T-helper 1 cell (primary cell): ENCODE measurements at places on chromosomes 5 and 9.

GRCh38 chr5:143195491-143195890, 208.0 kb downstream of the NR3C1 start:
- DNase-seq, result no peak

DNA sequence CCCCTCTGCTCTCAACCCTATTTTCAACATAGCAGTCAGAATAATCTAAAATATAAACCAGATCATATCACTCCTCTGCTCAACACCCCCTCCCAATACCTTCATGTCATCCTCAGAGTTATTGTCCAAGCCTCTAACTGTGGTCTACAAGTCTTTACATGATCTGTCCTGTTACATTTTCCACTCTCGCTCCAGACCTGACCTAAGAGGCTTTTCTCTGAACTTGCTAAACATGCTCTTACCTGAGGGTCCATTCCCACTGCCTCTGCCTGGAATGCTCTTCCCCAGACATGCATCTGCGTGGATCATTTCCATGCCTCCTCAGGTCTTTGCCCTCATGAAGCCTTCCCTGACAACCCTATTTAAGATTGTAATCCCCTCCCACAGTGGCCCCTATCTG, 12.0 kb downstream of the NIPSNAP3B start:
- DNase-seq, result no peak

- no peak for DNase-seq
Observed at GRCh38 chr9:138003485-138004190, 126.1 kb downstream of the CACNA1B start.

DNA sequence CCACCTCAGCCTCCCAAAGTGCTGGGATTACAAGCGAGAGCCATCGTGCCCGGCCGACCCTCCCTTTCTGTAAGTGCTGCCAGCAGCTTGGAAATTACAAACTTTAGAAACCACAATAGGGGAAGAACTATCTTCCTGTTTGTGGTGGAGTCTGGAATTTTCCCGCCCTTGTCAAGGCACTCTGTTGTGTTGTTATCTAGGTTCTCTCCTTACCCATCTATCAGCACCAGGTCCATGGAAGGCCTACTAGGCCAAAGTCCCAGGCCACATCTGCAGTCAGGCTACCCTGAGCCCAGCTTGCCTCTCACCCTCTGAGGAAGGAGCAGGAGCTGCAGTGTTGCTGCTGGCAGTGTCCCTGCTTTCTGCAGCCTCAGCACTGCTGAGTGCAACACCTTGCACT, 214.9 kb downstream of the MCTP1 start:
- no peak for DNase-seq

DNA sequence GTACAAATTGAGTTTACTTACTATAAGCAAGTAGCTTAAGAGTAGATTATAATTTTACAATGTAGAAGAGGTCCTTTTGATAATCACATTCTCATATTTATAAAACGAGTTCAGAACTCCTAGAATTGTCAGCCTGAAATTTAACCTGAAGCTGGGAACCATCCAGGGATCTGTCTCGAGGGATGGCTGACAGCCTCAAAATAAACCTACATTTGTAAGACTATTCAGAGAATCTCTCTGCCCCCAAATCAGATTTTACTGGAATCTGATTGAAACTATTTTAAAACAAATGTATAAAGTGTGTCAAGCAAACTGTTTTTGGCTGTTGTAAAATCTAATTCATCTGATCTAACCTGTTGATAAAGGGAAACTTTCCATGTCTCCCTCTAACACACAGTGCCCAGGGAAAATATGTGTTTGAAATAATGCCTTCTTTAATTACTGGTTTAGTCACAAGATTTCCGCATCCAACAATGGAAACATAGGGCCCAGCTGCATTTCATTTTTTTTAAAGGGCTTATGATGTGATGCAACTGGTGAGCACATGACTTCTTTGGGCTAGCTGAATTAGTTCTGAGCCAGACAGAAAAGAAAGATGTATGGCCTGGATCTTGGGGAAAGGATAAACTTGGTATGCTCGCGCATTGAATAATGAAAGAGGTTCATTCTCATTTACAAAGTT, 30.3 kb downstream of the SLC25A46 start:
- DNase-seq, result no peak

DNA sequence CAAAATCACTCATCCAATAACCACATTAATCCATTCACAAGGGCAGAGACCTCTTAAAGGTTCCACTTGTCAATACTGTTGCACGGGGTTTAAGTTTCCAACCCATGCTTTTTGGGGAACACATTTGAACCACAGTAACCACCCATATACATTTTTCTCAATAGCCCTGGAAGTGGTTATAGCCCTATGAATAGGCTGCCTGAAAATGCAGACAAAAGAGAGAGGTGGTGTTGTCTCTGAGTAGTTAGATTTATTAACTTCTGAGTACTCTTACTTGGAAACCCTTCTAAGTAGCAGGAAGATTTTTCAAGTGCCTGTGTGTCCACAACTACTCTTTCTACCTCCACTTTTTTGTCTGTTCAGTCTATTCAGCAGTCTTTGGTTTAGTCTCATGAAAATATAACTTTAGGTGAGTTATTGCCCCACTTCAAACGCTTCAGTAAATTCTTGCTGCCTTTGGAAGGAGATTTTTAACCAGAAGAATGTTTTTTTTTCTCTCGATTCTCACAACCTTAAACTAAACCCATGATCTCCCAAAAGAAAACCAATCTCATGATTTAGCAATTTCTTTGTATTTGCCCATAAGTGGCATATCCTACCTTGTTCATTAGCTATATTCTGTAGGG, 42.6 kb downstream of the ARHGEF28 start:
- no peak for DNase-seq

DNA sequence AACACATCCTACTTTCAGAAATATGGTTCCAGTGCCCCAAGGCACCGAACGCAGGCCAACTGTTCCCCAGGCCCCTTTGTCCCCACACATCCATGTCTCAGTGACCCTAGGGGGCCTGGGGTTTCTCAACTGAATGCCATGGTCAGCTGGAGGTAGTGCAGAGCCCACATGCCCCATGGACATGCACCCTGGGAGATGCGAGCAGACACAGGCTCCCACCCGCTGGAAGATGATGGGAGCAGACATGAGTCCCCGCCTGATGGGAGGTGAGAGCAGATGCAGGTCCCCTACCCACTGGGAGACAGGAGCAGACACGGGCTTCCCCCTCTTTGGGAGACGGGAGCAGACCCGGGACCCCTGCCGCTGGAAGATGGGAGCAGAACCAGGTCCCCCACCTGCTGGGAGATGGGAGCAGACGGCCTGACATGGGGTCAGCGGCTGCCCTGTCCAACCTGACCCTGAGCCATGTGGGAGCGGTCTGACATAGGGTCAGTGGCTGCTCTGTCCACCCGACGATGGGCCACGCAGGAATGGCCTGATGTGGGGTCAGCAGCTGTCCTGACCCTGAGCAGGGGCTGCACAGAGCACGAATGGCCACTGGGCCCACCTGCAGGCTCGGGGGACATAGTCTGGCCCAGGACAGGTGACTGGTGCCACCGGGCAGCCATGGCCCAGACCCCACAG, 18.4 kb downstream of the ZDHHC11B start:
- DNase-seq, result no peak

DNA sequence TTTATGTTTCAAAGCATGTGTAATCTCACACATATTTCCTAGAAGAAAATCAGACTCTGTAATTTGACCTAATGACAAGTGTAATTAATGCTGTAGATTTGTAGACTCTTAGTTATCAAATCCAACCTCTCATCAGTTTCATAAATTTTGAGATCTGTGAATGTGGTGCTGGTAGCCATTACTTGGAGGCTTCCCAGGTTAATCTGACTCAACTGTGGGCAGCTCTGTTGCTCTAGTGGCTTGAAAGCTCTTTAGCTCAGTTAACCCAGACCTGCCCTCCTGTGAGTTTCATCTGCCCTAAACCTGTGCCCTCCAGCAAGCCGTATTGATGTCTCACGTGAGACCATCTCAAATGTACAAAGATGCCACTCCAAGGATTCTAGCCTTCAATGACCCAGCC, 323.4 kb downstream of the FBXL7 start:
- DNase-seq, result no peak

- no peak for DNase-seq
Observed at GRCh38 chr5:114266374-114266773, 95.5 kb upstream of the KCNN2 start.

DNA sequence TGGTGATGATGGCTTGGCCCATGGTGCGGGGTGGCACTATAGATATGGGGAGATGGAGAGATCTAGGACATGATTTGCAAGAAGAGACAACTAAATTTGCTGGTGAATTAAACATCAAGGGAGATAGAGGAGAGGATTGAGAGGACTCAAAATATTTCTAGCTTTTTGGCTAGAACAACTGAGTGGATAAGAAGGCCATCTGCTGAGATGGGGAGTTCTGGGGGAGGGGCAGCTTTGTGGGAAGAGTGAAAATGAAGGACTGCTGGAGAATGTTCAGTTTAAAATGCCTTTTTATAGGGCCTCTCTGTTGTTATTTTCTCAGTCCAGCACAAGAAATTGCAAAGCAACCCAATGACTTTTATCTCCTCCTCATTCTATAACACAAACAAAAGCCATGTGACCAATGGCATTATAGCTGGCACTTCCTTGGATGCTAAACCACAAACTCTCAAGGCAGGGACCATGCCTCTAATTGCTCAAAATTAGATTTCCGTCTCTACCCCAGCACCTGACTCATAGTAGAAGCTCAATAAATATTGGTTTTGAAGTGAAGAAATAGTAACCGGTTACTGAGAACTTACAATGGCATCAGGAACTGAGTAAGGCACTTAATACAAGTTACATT, 29.8 kb downstream of the JAKMIP2 start:
- DNase-seq, result no peak

GRCh38 chr5:41346609-41347008, 133.3 kb upstream of the C6 start:
- DNase-seq, result no peak

DNA sequence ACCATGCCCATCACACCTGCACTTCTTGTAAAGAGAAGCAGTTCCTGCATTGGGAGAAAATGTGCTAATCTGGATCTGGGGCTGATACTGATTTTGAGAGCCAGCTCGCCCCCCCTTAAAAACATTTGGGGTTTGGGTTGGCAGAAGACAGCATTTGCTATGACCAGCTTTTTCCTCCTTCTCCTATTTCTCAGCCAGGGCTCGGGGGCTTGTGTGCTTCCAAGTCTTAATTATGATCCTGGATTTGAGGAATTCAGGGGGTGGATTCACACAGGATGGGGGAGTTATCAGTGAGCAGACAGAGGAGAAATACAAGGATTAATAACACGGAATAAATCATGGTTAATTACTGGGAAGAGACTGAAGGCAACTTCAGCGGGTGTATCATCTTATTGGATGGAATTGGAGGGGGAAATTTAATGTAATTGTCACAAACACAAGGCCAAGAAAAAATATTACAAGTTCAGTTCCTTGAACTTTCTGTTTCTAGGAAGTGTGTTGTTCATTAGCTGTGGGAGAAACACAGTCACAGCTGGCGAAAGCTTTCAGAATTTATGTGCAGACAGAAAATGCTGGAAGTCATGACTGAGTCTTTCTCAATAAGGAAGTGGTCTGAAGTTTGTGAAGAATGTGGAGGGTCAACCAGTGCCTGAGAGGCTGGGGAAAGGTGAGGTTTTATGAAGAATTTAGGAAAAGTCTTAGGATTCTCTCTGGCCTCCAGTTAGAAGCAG, 15.3 kb downstream of the C9orf152 start:
- no peak for DNase-seq

GRCh38 chr5:96941140-96941539, 5.3 kb downstream of the LNPEP start:
- no peak for DNase-seq

DNA sequence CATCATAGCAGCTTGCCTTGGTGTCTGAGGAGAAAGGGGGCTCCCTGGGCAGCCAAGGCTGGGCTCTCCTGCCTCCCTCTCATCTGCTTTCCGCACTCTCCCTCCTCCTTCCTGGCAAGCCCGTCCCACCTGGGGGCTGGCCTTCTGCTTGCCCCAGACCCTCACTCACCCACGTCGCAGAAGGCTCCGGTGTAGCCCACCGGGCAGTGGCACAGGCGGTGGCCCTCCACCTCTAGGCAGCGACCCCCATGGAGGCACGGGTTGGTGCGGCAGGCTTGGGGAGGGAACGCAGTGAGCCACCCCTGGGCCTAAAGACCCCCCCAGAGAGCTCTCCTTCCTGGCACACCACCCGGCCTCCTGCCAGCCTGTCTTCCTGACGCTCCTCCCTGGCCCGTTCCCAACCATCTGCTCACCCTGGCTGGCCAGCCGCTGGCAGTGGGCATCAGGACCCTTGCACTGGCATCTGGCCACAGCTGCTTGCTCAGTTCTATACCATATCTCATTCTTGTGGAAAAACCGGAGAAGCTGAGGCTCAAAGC, 4.2 kb upstream of the PFN3 start:
- DNase-seq, result no peak

DNA sequence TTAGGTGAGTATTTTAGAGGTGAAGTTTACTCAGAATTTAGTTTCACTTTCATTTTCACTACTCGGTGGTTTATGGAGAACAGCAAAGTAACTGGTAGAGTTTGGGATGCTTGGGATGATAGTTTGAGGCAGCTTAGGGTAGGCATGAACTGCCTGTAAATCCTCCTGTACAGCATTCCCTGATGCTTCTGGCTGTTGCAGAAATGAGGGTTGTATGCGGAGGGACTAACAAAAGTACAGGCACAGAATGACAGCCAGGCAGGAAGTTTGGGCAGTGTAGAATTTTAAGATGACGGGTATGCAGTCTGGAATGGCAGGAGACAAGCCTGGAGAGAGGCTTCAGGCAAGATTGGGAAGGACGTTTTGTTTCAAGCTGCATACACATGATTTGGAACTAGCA, 48.0 kb upstream of the FAM120AOS start:
- DNase-seq, result no peak

- DNase-seq, result no peak
Observed at GRCh38 chr5:144194144-144194543, 23.5 kb downstream of the KCTD16 start.

DNA sequence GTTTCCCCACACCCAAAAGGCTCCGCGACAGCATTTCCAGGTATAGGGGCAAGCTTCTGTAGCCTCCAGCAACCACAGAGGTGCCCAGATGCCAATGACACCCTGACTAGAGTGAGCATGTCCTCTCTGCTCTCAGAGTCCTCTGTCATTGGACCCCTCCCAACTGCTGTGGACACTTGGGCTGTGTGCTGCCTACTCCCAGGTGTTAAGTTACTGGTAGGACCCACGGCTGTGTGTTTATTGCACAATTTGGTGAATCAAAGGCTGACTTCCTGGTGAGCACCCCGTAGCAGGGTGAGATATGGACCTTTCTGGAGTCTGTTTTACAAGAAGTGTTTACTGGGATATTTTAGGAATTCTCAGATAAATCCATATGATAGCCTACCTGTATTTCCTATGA, 36.0 kb downstream of the SH3GL2 start:
- no peak for DNase-seq

- no peak for DNase-seq
Observed at GRCh38 chr5:15783734-15784133, 283.8 kb downstream of the FBXL7 start.

- DNase-seq, result no peak
Observed at GRCh38 chr9:18786196-18786595, 246.8 kb downstream of the SAXO1 start.
